Activated CD4-positive, alpha-beta T cell treated with anti-CD3 and anti-CD28 coated beads, Interleukin-2, amount 10 ng/mL, durations not matched to agents 24 days and 14 days (primary cell): ENCODE measurements at places on chromosomes 3 and 15. TPM values are rescaled to one million over a fixed set of nuclear protein-coding genes. Genes with fewer than 3 reads are reported as not detected.

DNA sequence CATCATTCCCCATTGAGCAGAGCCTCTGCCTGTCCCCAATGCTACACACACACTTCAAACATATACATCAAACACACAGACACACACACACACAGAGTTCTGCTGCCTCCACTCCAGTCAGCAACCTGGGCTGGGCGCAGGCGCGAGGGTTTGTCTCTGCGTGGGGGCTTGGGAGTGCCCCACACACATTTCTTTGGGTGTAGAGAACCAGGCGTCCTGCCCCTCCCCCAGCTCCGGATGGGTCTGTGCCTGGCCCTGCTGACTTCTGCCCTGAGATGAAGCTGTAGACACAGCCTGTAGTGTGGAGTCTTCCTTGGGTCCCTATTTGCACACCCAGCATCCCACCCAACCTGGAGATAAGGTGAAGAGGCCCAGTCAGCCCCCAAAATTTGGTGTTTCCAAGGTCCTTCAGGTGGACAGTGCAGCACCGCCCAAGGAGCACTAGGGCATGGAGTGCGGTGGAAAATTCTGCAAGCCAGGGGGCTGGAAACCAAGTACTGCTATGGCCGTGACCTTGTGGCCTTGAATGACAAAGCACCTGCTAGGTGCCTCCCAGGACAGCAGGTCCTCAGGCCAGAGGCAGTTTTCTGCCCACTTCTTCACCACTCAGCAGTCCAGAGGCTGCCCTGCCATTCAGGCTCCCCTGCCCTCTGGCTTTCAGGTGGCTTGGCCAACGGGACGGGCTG, 26.8 kb downstream of the FBXW12 start:
- no peak for DNase-seq

DNA sequence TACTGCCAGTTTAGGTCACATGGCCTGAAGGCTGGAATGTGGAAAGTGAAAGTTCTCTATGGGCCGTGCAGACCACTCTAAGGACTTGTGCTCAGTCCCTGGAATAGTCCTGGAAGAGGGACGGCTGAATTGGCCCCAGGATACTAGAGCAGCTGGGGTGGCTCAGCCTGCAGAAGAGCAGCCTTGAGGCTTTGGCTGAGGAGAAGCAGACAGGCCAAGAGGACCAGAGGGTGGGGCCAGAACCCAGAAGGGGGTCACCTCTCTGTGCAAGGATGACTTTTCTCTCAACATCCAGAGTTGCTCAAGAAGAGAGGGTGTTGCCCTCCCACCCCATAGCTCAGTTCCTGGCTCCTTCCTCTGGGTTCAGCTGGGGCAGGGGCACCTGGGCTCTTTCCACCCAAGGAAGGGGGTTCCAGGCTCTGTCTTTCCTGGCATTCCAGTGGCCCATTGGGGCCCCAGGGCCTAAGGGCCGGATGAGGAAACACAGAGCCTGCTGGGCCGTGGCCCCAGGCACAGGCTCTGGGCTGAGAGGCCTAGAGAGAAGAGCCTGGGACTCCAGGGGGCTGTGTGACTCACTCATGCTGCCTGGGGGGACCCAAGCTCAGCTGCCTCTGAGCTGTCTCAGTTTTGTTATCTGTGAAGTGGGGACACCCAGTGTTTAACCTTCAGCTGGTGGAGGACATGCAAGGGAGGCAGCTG, 8.5 kb upstream of the FBLN2 start:
- DNase-seq = no peak

- DNase-seq = no peak
These were observed 198.6 kb upstream of the PLSCR5 start for GRCh38 chr3:146803745-146804144.

UCN2 gene
- not detected in 2 replicates for total RNA-seq

KLHL40 gene
- not detected in 2 replicates for total RNA-seq
